ENCODE measurements at places on chromosomes 5 and 9.

DNA sequence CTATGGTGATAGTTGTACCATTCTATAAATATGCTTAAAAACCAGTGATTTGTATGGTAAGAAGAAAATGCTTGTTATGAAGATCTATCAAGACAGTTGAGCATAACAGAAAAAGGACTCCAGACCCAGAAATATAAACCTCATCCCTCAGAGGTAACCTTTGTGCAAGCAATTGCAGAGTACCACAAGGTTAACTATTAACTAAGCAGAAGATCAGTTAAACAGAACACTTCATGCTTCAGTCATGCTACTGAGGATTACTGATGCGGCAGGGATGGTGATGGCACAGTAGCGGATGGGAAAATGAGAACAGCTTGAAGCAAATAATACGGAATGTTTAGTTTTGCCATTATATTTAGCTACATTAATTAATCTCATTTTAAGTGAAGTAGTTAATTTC, 45.5 kb downstream of the IARS1 start:
- no peak for DNase-seq

DNA sequence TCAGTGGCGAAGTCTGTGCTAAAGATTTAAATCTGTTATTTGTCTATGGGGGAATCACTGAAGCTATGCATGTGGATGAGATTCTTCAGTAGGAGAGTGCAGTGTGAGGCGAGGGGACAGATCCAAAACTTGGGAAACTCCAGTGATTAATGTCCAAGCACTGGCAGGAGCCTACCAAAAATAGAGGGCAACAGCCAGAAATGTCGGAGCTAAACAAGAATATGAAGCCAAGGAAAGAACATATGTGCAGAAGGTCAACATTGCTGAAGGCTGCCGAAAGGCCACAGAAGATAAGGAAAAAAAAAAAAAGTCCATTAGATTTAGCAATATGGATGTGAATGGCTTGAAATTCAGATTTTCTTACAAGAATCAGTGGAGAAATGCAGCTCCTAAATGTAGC, 61.8 kb downstream of the C6 start:
- no peak for DNase-seq

DNA sequence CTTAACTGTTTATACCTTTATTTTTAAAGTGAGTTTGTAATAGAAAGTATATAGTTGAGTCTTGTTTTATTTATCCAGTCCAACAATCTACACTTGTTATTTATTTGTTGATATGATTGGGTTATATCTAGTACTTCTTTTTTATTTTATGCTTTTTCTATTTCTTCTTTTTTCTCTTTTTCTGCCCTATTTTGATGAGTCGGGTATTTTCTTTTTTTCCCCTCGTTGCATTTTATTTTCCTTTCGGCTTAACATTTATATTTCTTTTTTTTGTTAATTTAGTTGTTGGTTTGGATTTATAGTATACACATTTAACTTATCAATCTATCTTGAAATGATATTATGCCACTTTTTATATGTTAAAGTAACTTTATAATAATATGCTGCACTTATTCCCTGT, 111.7 kb upstream of the IZUMO3 start:
- no peak for DNase-seq

GRCh38 chr5:51468196-51468595, 84.9 kb downstream of the ISL1 start:
- no peak for DNase-seq

- DNase-seq, result no peak
These were observed 87.0 kb downstream of the ERBIN start for GRCh38 chr5:66013397-66013796.

GRCh38 chr9:133986061-133986460, 6.1 kb downstream of the VAV2 start:
- no peak for DNase-seq

GRCh38 chr5:137743031-137743640, 7.2 kb upstream of the KLHL3 start:
- DNase-seq, result no peak

- no peak for DNase-seq
These were observed 203.8 kb upstream of the PIK3R1 start for GRCh38 chr5:68011801-68012200.

- no peak for DNase-seq
These were observed 29.8 kb downstream of the PRUNE2 start for GRCh38 chr9:76876098-76876497.

DNA sequence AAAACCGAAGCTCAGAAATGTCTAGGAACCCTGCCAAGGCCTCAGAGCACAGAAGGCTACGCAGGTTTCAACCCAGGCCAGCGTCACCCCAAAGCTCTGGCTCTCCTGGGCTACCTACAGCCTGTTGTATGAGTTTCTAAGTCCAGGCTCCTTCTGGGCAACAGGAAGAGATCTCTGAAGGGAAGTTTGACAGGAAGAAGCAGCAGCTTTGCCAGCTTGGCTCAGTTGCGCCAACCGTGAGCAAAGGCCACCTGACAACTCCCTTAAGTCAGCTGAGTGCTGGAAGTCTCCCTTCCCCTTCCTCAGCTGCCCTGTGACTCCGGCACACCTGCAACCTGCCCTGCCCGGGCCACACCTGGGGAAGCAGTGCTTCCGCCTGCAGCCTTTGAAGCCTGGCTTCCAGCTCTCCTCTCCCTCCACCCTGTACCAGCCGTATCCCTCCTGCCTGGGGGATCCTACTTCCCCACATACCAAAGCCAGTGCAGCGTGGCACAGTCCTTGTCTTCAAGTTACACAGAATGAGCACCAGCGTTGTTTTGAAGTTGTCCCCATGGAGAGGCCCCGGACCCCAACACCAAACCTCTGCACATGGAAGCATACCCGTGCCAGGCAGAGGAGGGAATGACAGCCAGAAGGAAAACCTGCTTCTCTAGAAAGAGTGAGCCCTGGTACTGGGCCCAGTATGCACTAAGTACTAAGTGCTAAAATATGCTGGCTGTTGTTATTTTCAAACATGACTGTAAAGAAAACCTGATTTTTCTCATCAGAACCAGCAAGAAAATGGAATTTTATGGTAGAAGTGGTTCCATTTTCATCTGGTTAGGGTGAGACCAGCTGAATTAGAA, 36.5 kb downstream of the SHB start:
- DNase-seq, result no peak

DNA sequence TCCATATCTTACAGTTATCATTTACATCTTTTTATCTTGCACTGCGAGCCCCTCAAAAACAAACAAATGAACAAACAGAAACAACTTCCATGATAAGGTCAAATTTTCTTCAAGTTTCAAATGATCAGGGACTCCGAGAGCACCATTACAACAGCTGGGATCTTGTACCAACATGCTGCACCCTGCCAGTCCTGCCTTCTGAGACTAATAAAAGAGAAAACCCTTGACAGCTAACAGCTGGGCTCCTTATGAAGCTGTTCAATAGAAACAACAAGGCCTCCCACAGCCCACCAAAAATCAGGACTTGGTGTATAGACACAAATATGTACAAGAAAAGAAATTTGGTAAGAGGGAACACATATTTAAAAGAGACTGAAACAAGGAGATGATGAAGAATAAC, 985.3 kb upstream of the DMAC1 start:
- no peak for DNase-seq

GRCh38 chr5:90424245-90424644, 14.7 kb upstream of the CETN3 start:
- DNase-seq, result no peak

DNA sequence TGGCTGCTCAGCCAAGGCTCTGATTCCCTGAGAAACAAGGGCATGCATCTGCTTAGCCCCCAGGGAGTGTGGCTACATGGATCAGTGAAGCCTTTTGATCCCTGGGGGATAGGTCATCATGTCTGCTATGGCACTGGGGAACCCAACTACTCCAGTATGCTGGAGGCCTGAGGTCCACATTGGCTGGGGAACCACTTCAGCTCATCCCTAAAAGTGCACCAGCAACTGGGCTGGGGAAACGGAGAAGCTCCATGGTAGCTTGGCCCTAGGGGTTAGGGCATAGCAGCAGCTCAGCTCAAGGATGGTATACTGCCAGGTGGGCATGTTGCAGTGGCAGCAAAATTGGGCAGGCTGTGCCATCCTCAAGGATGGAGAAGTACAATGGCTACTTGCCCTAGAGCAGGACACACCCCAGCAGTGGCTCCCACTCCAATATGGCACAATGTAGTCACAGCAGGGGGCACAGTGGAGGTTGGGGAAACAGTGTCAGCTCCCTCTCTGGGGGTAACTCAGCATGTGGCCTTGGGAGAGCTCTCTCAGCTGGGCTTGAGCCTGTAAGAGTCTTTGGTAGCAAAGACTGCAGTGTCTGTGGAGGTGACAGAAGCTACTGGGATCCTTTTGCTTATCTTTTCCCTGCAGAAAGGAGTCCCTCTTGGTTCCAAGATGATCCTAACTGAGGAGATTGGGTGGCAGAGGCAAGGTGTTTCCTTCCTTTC, 111.5 kb upstream of the FSTL4 start:
- no peak for DNase-seq

- no peak for DNase-seq
These were observed 314.6 kb upstream of the KIF2A start for GRCh38 chr5:61991430-61991829.

- no peak for DNase-seq
These were observed 121.7 kb upstream of the PITX1 start for GRCh38 chr5:135155616-135156214.

- DNase-seq, result no peak
These were observed 108.3 kb downstream of the SMIM15 start for GRCh38 chr5:61053937-61054336.

DNA sequence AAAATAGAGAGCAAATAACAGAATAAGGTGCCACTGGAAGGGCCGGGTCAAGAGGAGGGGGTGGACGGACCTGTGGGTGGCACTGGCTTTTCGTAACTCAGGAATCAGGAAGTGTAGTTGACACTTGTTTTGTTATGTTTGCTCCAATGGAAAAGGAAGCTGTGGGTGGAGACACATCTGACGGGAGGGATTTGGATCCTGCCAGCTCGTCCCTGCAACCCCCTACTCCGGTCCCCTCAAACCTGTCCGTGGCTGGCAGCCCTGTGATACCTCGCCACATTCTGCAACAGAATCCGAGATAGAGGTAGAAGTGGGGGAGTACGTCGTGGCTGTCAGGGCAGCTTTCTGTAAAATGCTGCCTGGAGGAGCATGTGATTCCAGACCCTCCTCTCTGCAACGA, 104.2 kb upstream of the IER5L start:
- DNase-seq, result no peak

GRCh38 chr5:92553326-92553725, 1027.7 kb downstream of the NR2F1-AS1 start:
- DNase-seq, result no peak

DNA sequence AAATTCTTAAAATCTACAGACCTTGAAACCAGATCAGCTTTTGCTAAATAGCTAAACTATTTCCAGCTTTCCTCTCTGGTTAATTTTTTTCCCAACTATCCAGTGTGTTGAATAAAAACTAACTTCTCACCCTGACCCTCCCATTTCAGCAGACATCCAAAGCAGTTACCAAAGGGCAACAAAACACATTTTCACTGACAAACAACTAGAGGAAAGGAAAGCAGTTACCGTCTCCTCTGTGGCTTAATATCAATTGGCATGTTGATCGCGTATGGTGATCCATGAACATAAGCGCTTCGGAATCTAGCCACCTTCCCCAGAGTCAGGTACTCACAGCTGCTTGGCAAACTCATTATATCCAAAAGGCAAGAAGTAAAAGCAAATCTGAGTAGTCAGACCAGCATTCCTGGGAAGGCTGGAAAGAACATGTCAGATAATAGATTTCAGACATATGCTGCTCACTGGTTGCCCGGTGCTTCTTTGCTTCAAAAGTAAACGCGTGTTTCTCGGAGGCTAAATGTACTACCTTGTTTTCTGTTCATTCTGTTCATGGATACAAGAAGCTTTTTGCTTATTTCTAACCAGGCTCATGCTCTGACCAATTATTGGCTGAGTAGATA, 463.4 kb downstream of the PDE4D start:
- DNase-seq, result no peak

- no peak for DNase-seq
These were observed 396.9 kb downstream of the ENC1 start for GRCh38 chr5:74243634-74244033.

GRCh38 chr5:31783086-31783645, 144.2 kb downstream of the PDZD2 start:
- DNase-seq, result no peak

GRCh38 chr9:98081477-98082219, 25.1 kb downstream of the NANS start:
- no peak for DNase-seq

- no peak for DNase-seq
These were observed 440.4 kb downstream of the HINT1 start for GRCh38 chr5:130724658-130725057.

DNA sequence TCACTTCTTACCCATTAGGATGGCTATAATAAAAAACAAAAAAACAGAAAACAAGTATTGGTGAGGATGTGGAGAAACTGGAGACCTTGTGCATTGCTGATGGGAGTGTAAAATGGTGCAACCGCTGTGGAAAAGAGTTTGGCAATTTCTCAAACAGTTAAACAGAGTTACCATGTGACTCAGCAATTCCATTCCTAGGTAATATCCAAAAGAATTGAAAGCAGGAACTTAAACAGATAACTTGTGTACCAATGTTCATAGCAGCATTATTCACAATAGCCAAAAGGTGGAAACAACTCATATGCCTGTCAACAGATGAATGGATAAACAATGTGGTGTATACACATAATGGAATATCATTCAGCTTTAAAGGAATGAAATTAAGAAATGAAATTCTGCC, 28.9 kb downstream of the DCP2 start:
- no peak for DNase-seq

DNA sequence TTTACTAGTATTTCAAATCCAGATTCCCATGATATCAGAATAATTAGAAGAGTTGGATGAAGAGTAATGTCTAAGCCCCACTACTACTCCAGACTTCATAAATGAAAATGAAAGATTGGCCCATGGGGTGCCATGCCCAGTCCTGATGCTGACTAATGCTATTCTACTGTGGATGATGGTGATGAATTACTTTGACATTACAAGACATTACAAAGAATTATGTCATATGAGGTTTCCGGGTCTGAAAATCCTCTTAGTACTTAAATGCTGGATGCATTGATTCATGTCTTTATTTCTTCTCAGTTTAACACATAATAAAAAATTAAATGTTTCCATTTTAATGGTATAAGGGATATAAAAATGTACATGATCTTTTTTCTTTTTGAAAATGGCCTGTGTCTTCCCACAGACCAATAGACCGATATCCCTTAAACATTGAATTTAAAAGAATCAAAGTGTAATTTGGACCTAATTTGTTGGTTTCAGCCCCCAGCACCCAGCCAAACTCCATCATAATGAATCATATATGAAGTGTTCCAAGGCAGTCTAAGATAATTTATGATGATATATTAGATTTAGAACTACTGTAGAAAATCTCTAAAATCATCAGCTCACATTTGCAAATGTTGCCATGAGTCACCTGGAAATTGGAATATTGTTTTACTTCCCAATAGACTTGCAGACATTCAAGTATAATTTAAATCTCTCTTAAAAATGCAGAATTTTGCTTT, 223.6 kb upstream of the SGCD start:
- no peak for DNase-seq

GRCh38 chr9:76733096-76733495, 31.1 kb upstream of the PCA3 start:
- DNase-seq, result no peak

GRCh38 chr5:149526845-149527590, 24.2 kb downstream of the CSNK1A1 start:
- no peak for DNase-seq

GRCh38 chr9:5513966-5514616, 3.8 kb downstream of the PDCD1LG2 start:
- no peak for DNase-seq

Measured in stimulated activated CD8-positive, alpha-beta memory T cell treated with anti-CD3 and anti-CD28 coated beads, Interleukin-7, amount 100 ng/mL, for 1 hour (primary cell).